ENCODE measurements at places on chromosomes 13 and 19.

GRCh38 chr13:26247608-26248007 is 6.3 kb upstream of the CDK8 start:
- DNase-seq: no peak
- peaks cover 4% of the 10 kb centered on the region for H3K4me1 ChIP-seq
- peaks cover 14% of the 10 kb centered on the region for H3K27me3 ChIP-seq
- no peak overlapping the region for H3K27ac ChIP-seq
- no peak overlapping the region for H3K4me3 ChIP-seq

GRCh38 chr13:101390461-101390860 is 25.8 kb downstream of the NALCN start:
- H3K4me1 ChIP-seq: peaks cover 5% of the 10 kb centered on the region
- no peaks in the 10 kb centered on the region for H3K27me3 ChIP-seq
- H3K27ac ChIP-seq: no peak overlapping the region

DNA sequence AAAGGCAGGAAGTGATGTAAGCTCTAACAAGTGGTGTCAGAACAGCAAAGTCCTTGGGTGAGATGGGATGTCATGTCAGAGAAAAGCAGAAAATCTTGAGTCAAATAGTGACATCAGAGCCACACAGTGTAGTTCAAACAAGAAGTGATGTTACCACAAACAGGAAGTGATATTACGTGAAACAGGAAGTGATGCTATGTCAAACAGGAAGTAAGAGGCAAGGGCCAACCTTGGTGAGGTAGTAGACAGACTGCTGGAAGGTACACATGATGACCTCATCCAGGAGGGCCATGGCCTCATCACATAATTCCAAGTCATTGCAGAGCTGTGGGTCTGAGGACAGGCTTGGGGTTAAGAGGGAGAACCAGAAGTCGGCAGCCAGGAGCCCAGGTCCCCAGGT is 7.0 kb upstream of the MAMSTR start:
- no peaks in the 10 kb centered on the region for H3K27me3 ChIP-seq
- DNase-seq: no peak
- peaks cover 8% of the 10 kb centered on the region for H3K4me1 ChIP-seq
- H3K27ac ChIP-seq: no peak overlapping the region
- H3K36me3 ChIP-seq: peaks cover 13% of the 10 kb centered on the region
- H3K4me3 ChIP-seq: no peak overlapping the region

DNA sequence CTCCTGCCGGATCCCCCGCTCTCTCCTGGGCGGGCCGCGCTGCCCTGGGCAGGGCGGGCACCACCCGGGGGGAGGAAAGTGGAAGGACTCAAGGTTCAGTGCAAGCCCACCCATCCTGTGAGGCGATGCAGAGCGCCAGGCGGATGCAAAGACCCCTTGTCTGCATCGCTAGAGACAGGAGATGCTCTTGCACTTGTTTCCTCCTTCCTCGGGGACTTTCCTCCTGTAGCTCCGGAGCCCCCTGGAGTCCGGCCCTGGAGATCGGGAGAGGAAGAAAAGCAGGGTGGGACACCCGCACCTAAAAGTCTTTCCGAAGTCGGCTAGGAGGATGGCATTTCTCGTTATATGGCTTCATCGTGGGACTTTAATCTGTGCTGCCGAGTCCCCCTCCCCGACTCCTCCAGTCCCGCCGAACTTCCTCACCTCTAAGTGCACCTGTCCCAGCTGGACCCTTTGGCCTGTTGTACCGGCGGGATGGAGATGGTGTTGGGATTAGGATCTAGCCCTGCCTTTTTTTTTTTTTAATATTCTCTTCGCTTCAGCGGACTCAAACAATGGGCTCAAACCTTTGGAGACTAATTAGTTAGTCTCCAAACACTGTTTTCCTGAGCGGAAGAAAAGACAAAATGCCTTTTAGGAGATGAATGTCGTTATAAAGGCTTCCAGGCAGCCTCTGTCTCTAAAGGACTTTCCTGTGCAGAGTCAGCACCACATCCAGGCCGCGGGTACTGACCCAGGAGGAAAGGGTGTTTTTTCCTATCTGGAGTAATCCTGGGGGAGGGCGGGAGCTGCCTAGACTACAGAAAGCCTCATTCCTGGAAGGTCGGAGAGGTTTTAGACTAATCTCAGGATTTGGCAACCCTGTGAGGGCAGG is 725 bp downstream of the FAM124A start:
- H3K36me3 ChIP-seq: peaks cover 4% of the 10 kb centered on the region
- no peaks in the 10 kb centered on the region for H3K4me1 ChIP-seq
- peaks cover 72% of the 10 kb centered on the region for H3K27me3 ChIP-seq
- H3K27ac ChIP-seq: no peak overlapping the region

- peaks cover 6% of the 10 kb centered on the region for H3K36me3 ChIP-seq
- H3K27ac ChIP-seq: peak overlapping the region; percentile 33
- DNase-seq: no peak
- peaks cover 7% of the 10 kb centered on the region for H3K4me1 ChIP-seq
- H3K27me3 ChIP-seq: no peaks in the 10 kb centered on the region
- no peak overlapping the region for H3K4me3 ChIP-seq
These were observed 28.5 kb downstream of the GARRE1 start for GRCh38 chr19:34282611-34283519.

- H3K36me3 ChIP-seq: no peaks in the 10 kb centered on the region
- peaks cover 10% of the 10 kb centered on the region for H3K4me1 ChIP-seq
- peaks cover 13% of the 10 kb centered on the region for H3K27me3 ChIP-seq
- no peak overlapping the region for H3K27ac ChIP-seq
- no peak overlapping the region for H3K4me3 ChIP-seq
These were observed 253.4 kb downstream of the SLITRK6 start for GRCh38 chr13:85545771-85546170.

DNA sequence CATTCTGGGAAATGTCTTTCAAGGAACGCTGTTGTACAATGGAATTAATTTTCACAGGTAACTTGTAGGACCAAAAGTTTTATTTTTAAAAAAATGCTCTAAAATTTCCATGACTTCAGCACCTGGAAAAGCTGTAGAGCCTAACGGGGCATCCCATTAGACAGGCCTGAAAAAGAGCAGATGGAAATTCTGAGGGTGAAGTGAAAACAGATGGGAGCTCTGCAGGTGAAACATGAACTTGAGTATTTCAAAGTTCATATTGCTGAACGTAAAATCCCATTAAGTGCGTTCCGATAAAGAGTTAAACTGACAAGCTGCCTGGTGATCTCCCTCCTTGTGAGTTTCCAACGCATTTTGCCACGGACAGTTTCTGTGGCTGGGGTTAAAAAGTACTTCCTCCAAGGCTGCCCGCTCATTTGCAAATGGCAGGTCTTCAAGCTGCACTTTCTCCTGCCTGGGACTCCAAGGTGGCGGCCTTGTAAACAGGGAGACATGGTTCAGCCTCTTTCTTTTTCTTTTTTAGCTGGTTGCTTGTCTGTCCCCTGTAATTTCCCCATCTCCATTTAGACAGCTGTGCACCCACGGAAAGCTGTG is 450.4 kb downstream of the FGF9 start:
- H3K36me3 ChIP-seq: no peaks in the 10 kb centered on the region
- H3K4me1 ChIP-seq: no peaks in the 10 kb centered on the region
- no peak overlapping the region for H3K27ac ChIP-seq

- H3K36me3 ChIP-seq: no peaks in the 10 kb centered on the region
- no peak overlapping the region for H3K27ac ChIP-seq
- no peaks in the 10 kb centered on the region for H3K27me3 ChIP-seq
- H3K4me3 ChIP-seq: no peak overlapping the region
- H3K4me1 ChIP-seq: no peaks in the 10 kb centered on the region
These were observed 310.0 kb upstream of the SLITRK5 start for GRCh38 chr13:87361216-87361615.

- DNase-seq: no peak
- no peak overlapping the region for H3K27ac ChIP-seq
- H3K4me3 ChIP-seq: no peak overlapping the region
These were observed 23.5 kb downstream of the DHX34 start for GRCh38 chr19:47372603-47373002.

DNA sequence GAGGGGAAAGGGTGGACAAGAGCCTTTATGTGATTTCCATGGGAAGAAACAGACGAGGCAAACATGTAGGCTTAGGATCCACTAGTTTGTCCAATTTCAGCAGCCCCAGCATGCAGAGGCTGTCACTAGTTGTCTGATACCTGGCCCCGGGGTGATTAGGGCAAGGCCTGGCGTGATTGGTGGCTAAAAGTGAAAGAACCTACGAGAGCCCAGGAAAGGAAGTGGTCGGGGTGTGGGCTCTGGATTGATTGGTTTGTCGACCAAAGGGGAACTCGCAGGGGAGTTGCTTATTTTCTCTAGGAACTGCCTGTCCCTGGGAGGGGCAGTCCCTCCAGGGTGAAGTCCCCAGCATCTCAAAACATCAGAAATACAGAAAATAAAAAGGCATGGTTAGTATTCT is 64.2 kb upstream of the UQCRFS1 start:
- no peak overlapping the region for H3K27ac ChIP-seq
- DNase-seq: no peak
- no peak overlapping the region for H3K4me3 ChIP-seq
- H3K4me1 ChIP-seq: peaks cover 5% of the 10 kb centered on the region
- H3K36me3 ChIP-seq: no peaks in the 10 kb centered on the region

GRCh38 chr19:46480415-46480814 is 9.1 kb upstream of the PNMA8A start:
- H3K4me1 ChIP-seq: peaks cover 35% of the 10 kb centered on the region
- H3K27me3 ChIP-seq: no peaks in the 10 kb centered on the region
- no peaks in the 10 kb centered on the region for H3K36me3 ChIP-seq
- DNase-seq: no peak
- H3K27ac ChIP-seq: peak overlapping the region; percentile 38

GRCh38 chr19:19672816-19673215 is 4.2 kb downstream of the ZNF101 start:
- no peaks in the 10 kb centered on the region for H3K27me3 ChIP-seq
- no peak overlapping the region for H3K4me3 ChIP-seq
- peaks cover 27% of the 10 kb centered on the region for H3K36me3 ChIP-seq
- peaks cover 11% of the 10 kb centered on the region for H3K4me1 ChIP-seq
- no peak overlapping the region for H3K27ac ChIP-seq

DNA sequence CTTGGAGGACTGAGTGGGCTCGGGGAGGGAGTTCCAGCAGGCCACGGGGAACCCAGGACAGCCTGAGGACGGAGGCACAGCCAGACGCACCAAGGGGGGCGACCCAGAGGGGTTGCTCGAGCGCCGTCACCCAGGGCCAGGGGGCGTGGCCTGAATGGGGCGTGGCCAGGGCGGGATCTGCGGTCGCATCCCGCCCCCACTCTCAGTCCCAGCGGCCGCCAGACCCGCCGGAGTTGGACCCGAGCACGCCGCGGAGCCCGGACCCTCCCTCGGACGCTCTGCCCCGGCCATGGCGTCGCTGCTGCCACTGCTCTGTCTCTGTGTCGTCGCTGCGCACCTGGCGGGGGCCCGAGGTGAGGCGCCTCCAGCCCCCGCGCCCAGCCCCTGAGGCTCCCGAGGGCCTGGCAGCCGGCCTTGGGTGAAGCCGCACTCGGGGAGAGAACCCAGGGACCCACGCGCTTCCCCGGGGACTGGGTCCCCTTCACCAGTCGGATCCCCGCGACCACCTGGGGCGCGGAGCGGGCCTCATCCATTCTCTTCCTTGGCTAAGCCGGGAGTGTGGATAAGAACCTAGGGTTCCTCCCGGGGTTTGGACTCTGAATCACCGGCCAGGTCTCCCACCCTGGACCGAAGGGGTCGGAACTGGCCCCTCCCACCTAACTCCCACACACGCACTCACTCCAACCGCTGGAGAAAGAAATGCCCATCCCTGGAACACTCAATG is at the start of gene CILP2:
CILP2 (plus strand) TSS at position 205 of the 724 bp plus-strand sequence; CDS start at position 290, 85 bp downstream.
- H3K4me3 ChIP-seq: peak within 1 kb of the TSS; percentile 80
- peaks cover 15% of the 10 kb centered on the region for H3K27me3 ChIP-seq
- peaks cover 12% of the 10 kb centered on the region for H3K4me1 ChIP-seq
- no peaks in the 10 kb centered on the region for H3K36me3 ChIP-seq

- no peaks in the 10 kb centered on the region for H3K4me1 ChIP-seq
- no peak overlapping the region for H3K4me3 ChIP-seq
- H3K27ac ChIP-seq: no peak overlapping the region
- DNase-seq: no peak
- peaks cover 16% of the 10 kb centered on the region for H3K36me3 ChIP-seq
- no peaks in the 10 kb centered on the region for H3K27me3 ChIP-seq
These were observed 7.7 kb downstream of the AP1M1 start for GRCh38 chr19:16205205-16206045.

DNA sequence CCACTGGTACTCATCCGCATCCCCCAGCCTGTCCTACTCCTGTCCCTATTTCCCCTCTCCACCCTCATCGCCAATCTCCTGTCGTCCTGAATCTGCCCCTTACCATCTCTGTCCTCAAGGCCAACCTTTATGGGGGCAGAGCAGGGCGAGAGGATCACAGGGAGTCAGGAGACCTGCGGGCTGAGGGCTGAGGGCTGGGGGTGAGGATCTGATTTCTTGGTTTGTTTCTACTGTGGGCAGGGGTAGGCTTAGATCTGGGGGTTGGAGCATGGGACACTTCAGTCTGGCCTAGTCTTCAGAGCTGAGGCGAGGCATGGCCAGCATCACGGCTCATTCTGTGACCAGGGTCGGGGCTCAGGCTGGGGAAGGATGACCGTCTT is 16.5 kb upstream of the ERCC1 start:
- H3K27me3 ChIP-seq: peaks cover under 1% of the 10 kb centered on the region
- peaks cover 18% of the 10 kb centered on the region for H3K4me1 ChIP-seq
- DNase-seq: no peak
- peak overlapping the region; percentile 82 for H3K27ac ChIP-seq
- no peaks in the 10 kb centered on the region for H3K36me3 ChIP-seq

DNA sequence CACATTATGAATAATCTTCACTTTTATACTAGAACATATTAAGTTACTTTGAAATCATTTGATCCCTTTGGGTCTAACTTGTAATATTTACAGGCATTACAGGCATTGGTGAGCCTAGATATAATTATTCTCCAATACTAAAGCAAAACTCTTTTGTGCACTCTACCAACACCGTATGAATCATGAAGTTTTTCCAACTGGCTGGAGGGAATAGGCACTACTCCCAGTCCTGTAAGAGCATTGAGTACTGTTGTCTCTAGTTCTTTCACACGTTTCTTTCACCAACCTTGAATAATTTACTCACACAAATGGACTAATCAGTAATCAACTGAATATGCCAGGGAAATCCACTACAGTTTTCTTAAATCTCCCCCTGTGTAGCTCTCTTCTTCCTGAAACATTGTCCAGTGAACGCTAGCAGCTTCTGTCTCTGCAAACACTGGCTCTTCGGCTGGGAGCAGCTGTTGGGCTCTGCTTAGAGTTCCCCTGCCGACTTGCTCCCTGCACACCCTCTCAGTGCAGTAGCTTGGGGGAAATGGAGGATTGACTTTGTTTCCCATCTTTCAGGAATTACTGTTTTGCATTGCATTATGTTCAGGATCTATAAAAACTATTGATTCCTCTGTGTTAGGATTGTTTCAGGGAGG is 476.7 kb downstream of the RFC3 start:
- no peaks in the 10 kb centered on the region for H3K4me1 ChIP-seq
- no peaks in the 10 kb centered on the region for H3K27me3 ChIP-seq
- no peak for DNase-seq
- H3K27ac ChIP-seq: no peak overlapping the region
- no peak overlapping the region for H3K4me3 ChIP-seq
- no peaks in the 10 kb centered on the region for H3K36me3 ChIP-seq

GRCh38 chr13:70107498-70108281 is at the start of gene ATXN8OS:
TSS of gene ATXN8OS (plus strand) at chr13:70107826.
- H3K4me3 ChIP-seq: peak within 1 kb of the TSS; percentile 84
- no peak for DNase-seq
- H3K27me3 ChIP-seq: peaks cover 53% of the 10 kb centered on the region
- no peaks in the 10 kb centered on the region for H3K4me1 ChIP-seq
- H3K27ac ChIP-seq: no peak within 1 kb of the TSS

Data from type B pancreatic cell (in vitro differentiated cells).